ENCODE measurements at places on chromosomes 3 and 15.

DNA sequence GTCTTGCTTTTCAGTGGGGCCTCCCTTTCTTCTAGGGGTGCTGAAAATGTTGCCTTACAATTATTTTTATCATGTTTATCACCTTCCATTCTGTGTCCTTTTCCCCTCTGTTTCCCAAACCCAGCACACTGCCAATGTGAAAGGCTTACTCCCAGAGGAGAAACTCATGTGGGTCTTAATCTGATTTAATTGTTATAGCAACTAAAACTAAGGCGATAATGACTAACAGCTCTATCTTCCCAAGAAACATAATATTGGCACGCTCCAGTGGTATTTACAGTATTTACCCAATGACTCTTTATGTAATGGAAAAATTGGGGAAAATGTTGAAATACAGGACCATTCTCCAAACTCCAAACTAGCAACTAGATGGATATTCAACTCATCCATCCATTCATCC lies 58.4 kb downstream of the MESD start:
- no peak for DNase-seq

DNA sequence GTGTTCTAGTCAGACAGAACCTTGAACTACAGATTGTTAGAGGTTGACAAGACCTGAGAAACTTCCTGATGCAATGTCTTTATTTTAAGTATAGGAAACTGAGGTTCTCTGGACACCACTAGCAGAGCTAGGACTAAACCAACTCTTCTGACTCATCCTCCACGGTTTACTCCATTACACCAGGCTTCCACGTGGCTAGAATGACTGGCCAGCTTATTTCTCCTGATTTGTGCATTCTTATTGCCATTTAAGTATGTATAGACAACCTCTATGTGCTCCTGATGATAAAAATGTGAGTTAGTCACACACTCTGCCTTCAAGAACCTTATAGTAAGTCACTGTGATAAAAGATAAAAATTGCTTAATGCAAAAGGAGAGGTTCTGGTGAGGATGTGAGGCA lies 182.7 kb downstream of the MEX3B start:
- no peak for DNase-seq

DNA sequence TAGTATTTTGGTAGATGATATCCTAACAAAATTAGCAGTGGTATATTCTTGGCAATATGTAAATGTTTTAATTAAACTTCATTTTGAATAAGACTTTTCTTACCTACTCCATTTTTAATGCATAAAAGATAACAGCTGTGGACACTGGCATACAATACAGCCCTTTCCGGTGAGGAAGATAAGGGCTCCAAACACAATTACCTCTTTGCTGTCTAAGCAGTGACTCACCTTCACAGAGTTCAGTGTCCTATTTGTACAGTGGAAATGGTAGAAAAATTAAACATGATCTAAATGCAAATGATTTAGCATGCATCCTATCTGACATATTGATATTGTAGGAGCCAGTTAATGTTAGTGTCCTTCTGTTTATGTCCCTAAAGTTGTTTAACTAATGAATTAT lies 969.4 kb downstream of the PLOD2 start:
- DNase-seq, result no peak

- peak; percentile 90 for DNase-seq
Observed at GRCh38 chr15:25850154-25851111, 12.7 kb downstream of the ATP10A start.

DNA sequence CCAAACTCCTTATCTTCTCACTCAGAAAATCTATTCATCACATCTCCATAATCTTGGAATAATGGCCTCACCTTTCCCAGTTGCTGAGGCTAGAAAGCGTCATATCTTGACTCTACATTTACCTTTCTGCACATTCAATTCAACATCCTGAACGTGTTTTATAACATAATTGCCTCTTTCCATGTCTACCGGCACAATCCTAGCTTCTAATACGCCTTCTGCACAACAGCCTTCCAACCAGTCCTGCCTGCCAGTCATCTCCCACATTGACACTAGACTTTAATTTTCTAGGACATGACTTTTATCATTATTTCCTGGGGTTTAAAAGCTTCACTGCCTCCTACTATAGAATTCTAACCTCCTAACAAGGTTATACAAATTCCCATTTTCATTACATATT lies 906.6 kb downstream of the ROBO1 start:
- DNase-seq, result no peak

DNA sequence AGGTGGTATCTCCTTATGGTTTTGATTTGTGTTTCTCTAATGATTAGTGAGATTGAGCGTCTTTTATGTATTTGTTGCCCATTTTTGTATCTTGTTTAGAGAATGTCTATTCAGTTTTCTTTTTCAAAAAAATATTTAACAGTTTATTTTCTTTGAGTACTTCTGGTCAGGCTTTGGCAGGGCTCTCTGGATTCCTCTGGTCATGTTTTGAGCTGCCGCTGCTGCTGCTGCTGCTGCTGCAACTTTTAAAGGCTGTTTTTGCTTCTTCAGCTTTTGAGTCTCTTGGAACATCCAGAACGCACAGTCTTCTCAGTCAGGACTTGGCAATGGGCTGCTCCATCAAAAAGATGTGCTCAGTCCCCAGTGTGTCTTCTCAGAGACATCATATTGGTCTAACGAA lies 40.1 kb downstream of the REC114 start:
- no peak for DNase-seq

GRCh38 chr15:98860281-98861041 lies 147.1 kb downstream of the PGPEP1L start:
- DNase-seq, result no peak

GRCh38 chr15:73442968-73443367 lies at the start of gene REC114:
REC114 (plus strand) TSS chr15:73443164; CDS start chr15:73443186, 22 bp downstream.
- peak; percentile 31 for DNase-seq

DNA sequence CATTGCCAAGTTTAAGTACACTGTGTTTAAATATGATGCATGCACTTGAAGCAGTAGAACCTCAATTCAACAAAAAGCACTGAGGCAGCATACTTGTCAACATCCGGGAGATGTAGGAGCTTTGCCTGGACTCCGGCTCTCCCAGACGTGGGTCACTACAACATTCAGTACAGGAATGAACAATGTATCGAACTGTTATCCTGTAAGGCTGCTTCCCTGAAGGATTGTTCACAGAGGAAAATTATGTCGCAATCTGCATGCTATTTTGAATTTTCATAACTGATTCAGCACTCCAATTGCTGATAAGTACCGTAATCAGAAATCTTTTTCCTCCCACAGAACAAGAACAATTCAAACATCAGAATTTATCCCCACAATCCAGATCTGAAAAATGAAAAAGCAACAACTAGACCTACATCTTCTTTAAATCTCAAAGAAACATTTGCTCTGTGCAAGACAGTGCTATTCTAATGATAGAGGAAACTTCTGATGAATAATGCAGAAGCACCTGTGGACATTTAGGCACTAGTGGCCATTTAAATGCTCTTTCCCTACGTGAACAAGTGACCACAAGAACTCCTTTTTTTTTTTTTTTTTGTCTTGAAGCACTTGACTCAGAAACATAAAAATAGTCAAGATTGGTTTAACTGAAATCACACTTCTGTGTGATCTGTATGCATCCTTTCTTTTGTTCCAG lies 113.4 kb downstream of the PLCH1 start:
- no peak for DNase-seq

GRCh38 chr15:81747482-81747881 lies 298.3 kb downstream of the MEX3B start:
- no peak for DNase-seq

GRCh38 chr15:76390571-76390970 lies 54.0 kb downstream of the ISL2 start:
- no peak for DNase-seq

GRCh38 chr3:29420106-29420505 lies 139.2 kb downstream of the RBMS3 start:
- DNase-seq, result no peak

Measured in H7 (cell line).